Astrocyte of the hippocampus (primary cell): ENCODE measurements at places on chromosomes 16 and 17.

GRCh38 chr16:67294171-67294757 lies 14.9 kb downstream of the PLEKHG4 start:
- DNase-seq = no peak

- DNase-seq = no peak
These were observed 23.6 kb downstream of the ALOX15B start for GRCh38 chr17:8062435-8062806.

- no peak for DNase-seq
These were observed 5.3 kb downstream of the MYCBPAP start for GRCh38 chr17:50513495-50513894.

- no peak for DNase-seq
These were observed 16.8 kb downstream of the ST6GALNAC2 start for GRCh38 chr17:76568811-76569221.

- peak; percentile 23 for DNase-seq
These were observed 5.7 kb upstream of the TOX3 start for GRCh38 chr16:52552643-52553042.

DNA sequence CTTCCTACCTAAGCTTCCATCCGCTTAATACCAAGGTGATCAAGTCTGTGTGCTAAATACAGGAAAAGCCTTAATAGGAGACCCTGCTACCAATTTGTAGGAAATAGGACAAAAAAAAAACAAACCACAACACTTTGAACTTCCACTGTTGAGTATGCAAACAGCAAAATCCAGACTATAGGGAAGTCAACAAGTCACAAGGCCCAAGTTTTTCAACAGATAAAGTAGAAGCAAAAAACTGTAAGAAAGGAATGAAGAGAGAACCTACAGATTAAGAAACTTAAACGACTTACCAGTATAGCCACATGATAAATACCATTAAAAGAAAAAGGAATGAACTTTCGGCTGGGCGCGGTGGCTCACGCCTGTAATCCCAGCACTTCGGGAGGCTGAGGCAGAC lies 7.4 kb downstream of the USP22 start:
- no peak for DNase-seq
